ENCODE measurements at places on chromosomes 12 and 14. TPM values are rescaled to one million over a fixed set of nuclear protein-coding genes. Genes with fewer than 3 reads are reported as not detected.
A peak's percentile ranks its signal among the peaks of the same experiment; 100 is the strongest.

DNA sequence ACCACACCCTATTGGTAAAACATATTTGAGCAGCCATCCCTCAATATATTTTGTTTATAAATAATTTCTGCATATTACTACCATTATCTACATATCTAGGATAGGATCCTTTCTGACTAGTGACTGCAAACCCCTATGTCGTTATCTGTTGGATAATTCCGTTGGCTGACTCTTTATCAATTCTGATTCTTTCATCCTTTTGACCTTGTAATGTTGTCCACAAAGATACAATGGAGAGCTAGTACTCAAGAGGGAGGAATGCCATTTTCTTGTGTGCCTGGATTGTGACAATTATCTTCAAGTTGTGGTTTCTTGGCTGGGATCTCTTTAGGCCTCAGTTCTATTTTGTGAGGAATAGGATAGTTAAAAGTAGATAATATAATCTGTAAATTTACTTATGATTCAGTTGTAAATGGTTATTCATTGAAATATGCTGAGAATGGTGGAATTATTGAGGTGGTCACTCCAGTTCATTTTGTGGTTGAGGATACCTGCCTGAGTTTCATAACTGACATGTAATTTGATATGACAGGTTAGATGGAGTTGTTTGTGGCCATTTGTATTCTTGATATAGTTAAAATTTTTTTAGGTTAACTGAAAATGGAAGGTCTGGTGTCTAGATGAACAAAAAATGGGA is 10.1 kb downstream of the CHST11 start:
- no peak for DNase-seq
- H3K27me3 ChIP-seq: no peaks in the 10 kb centered on the region
- peaks cover 17% of the 10 kb centered on the region for H3K36me3 ChIP-seq
- no peak overlapping the region for H3K27ac ChIP-seq
- peaks cover 34% of the 10 kb centered on the region for H3K4me1 ChIP-seq

GRCh38 chr12:27524494-27524835 is 459 bp downstream of the PPFIBP1 start:
- peak overlapping the region; percentile 71 for H3K27ac ChIP-seq
- H3K36me3 ChIP-seq: no peaks in the 10 kb centered on the region
- DNase-seq: no peak
- no peaks in the 10 kb centered on the region for H3K27me3 ChIP-seq

- DNase-seq: no peak
- H3K4me1 ChIP-seq: peaks cover 15% of the 10 kb centered on the region
Observed at GRCh38 chr12:67750513-67751183, 102.1 kb downstream of the DYRK2 start.

GRCh38 chr12:132124766-132125425 is 19.2 kb downstream of the DDX51 start:
- DNase-seq: no peak
- peaks cover 26% of the 10 kb centered on the region for H3K36me3 ChIP-seq
- no peaks in the 10 kb centered on the region for H3K27me3 ChIP-seq
- no peak overlapping the region for H3K27ac ChIP-seq

GRCh38 chr12:3132636-3133404 is 55.6 kb downstream of the TSPAN9 start:
- no peak for DNase-seq
- no peaks in the 10 kb centered on the region for H3K36me3 ChIP-seq
- no peak overlapping the region for H3K4me3 ChIP-seq
- H3K27ac ChIP-seq: no peak overlapping the region
- no peaks in the 10 kb centered on the region for H3K27me3 ChIP-seq

DNA sequence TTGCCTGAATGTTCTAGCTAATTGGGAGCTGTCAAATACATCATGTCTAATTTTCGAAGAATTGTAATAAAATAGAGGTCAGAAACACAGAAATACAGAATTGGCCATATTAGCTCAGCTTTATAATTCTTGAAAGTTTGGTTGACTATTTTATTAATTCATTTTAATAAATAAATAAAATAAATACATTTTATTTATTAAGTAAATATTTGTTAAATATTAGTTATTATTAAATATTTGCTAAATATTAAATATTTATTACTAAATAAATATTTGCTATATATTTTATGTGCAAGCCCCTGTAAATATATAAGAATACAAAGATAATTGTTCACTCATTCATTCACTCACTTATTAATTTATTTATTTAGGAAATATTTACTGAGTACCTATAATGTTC is 231.3 kb downstream of the SSPN start:
- no peak for DNase-seq
- no peaks in the 10 kb centered on the region for H3K36me3 ChIP-seq
- no peaks in the 10 kb centered on the region for H3K27me3 ChIP-seq
- H3K4me1 ChIP-seq: peaks cover 5% of the 10 kb centered on the region
- no peak overlapping the region for H3K4me3 ChIP-seq

DNA sequence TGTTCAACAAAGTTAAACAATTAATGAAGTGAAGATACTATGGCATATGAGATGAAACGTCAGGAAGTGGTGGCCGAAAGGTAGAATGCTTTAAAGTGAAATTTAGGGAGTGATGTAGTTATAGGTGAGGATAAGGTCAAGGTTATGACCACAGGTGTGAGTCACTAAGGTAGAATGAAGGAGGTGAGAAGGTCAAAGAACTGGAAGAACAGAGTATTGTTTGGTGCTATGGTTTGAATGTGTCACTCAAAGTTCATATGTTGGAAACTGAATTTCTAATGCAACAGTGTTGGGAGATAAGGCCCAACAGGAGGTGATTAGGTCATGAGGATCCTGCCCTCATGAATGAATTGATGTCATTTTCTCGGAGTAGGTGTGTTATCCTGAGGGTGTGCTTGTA is 293.6 kb downstream of the NELL2 start:
- no peaks in the 10 kb centered on the region for H3K4me1 ChIP-seq
- H3K4me3 ChIP-seq: no peak overlapping the region
- no peak overlapping the region for H3K27ac ChIP-seq

DNA sequence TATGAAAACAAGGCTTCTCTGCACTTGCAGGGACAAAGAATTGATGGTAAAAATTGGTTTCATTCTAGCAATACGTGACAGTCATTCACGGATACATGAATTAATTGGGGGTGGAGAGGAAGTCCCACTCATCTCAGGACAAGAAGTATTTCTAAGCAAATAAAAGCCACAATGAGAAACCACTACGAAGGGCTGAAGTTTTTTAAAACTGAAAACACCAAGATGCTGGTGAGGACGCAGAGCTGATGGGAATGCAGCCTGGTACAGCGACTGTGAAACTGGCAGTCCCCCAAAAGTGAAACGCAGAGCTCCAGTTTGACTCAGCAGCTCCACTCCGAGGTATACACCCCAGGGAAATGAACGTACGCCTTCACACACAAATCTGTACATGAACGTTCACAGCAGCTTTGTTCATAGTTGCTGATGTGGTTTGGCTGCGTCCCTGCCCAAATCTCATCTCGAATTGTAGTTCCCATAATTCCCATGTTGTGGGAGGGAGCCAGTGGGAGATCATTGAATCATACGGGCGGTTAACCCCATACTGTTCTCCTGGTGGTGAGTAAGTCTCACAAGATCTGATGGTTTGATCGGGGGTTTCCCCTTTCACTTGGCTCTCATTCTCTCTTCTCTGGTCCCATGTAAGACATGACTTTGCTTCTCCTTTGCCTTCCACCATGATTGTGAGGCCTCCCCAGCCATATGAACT is 89.0 kb downstream of the SCARB1 start:
- H3K27ac ChIP-seq: no peak overlapping the region
- H3K27me3 ChIP-seq: no peaks in the 10 kb centered on the region
- no peak for DNase-seq
- H3K36me3 ChIP-seq: no peaks in the 10 kb centered on the region

- H3K36me3 ChIP-seq: no peaks in the 10 kb centered on the region
- DNase-seq: no peak
- H3K4me1 ChIP-seq: no peaks in the 10 kb centered on the region
- no peak overlapping the region for H3K27ac ChIP-seq
- H3K4me3 ChIP-seq: no peak overlapping the region
- no peaks in the 10 kb centered on the region for H3K27me3 ChIP-seq
Observed at GRCh38 chr12:132766380-132767085, 4.9 kb upstream of the ANKLE2 start.

DNA sequence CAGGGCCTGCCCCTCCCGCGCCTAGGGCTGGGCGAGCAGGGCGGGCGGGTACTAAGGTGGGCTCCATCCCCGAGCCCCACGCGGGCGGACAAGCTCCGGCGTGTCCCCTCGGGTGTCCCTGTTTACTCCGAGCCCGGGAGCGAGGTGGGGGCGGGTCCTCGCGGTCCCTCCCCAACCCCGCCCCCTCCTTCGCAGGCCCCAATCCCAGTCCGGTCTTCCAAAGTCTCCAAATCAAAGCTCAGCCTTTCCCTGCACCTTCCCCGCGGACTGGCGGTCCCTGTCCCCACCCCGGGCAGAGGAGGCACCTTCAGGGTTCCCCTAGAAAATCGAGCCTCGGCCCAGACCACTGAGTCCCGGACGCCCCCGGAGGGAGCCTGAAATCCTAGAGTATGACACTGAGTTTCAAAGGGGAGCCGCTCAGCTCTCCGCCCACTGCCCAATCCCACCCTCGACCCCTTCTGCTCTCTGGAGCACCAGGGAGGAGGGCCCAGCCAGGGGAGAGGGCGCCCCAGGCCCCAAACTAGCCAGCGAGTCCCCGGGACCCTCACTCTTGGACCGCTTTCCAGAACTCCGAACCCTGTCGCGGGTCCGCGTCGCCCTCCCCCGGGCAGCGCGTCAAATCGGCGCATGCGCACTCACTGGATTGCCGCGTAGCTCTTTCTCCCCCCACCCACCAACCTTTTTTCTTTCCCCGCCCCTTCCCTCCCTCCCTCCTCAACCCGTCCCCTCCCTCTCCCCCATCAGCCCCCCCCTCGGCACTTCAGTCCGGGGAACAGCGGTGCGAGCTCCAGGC is at the start of gene LRP1:
Gene LRP1, plus strand, starts transcription at position 758 of the 793 bp plus-strand sequence. CDS start 482 bp downstream, outside the sequence.
- peaks cover 8% of the 10 kb centered on the region for H3K4me1 ChIP-seq
- no peaks in the 10 kb centered on the region for H3K27me3 ChIP-seq
- H3K27ac ChIP-seq: peak within 1 kb of the TSS; percentile 44
- H3K36me3 ChIP-seq: no peaks in the 10 kb centered on the region
- DNase-seq: peak; percentile 68
- H3K4me3 ChIP-seq: peak within 1 kb of the TSS; percentile 97

- no peak overlapping the region for H3K4me3 ChIP-seq
- no peak overlapping the region for H3K27ac ChIP-seq
- no peak for DNase-seq
- H3K36me3 ChIP-seq: no peaks in the 10 kb centered on the region
- H3K27me3 ChIP-seq: no peaks in the 10 kb centered on the region
Observed at GRCh38 chr14:79510659-79511058, 700.6 kb downstream of the DIO2 start.

DNA sequence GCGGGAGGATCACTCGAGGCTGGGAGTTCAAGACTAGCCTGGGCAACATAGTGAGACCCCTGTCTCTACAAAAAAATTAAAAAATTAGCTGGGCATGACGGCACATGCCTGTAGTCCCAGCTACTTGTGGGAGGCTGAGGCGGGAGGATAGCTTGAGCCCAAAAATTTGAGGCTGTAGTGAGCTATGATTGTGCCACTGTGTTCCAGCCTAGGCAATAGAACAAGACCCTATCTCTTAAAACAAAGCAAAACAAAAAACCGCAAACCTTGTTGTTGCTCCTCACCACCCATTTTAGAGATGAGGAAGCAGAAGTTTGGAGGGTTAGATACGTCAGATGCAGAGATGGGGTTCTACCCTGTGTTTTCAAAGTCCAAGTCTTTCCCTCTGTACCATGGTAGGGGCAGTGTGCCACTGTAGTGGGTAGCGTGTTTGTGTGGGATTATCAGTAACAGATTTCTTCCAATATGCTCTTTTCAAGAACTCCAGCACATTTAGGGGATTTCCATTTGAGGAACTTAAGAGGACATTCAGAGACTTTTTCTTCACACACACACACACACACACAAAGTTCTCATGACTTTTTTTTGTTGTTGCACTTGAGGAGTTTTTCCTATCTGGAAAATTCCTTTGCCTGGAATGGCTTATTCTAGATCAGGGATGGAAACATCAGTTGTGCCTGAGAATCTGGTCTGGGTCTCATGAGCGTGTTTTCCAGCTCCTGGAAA is 186.5 kb downstream of the CHST11 start:
- H3K27ac ChIP-seq: no peak overlapping the region
- H3K27me3 ChIP-seq: no peaks in the 10 kb centered on the region
- H3K4me1 ChIP-seq: no peaks in the 10 kb centered on the region
- no peak for DNase-seq

DNA sequence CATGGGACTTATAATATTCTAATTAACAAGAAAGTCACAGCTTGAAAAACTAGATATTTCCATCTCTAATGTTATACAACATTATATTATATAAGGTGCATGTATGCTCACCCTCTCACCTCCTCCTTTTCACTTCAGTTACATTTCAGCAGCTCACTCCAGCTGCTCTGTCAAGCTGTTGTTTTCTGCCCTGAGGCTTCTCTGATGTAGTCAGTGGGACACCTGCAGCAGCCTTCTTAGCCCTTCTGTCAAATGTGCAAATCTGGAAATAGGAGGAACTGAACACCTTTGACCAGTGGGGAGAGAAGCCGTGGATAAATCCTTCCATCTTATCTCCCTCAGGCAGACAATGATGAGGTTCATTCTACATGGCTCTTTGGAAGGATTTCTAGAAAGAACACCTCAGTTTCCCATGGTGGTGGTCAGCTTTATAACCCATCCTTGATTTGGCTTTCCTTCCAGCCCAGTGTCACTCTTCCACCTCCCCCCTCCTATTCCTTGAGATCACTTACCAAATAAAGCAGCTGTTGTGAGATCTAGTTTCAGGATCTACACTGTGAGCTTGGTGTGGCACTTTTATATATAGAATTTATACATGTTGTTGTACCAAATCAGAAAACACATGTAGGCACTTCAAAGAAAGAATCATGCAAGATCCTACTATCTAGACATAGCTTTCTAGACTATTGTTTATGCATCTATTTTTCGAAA is 79.6 kb upstream of the STK38L start:
- peaks cover 9% of the 10 kb centered on the region for H3K4me1 ChIP-seq
- no peak overlapping the region for H3K27ac ChIP-seq
- H3K4me3 ChIP-seq: no peak overlapping the region
- DNase-seq: no peak
- H3K27me3 ChIP-seq: no peaks in the 10 kb centered on the region

GRCh38 chr12:13340149-13340548 is 143.6 kb downstream of the EMP1 start:
- peak overlapping the region; percentile 93 for H3K27ac ChIP-seq
- H3K4me1 ChIP-seq: peaks cover 19% of the 10 kb centered on the region
- no peak for DNase-seq
- H3K4me3 ChIP-seq: no peak overlapping the region

GRCh38 chr14:93676416-93676958 is 111.8 kb downstream of the PRIMA1 start:
- H3K4me3 ChIP-seq: no peak overlapping the region
- H3K4me1 ChIP-seq: no peaks in the 10 kb centered on the region
- no peak for DNase-seq
- H3K27ac ChIP-seq: no peak overlapping the region
- H3K27me3 ChIP-seq: peaks cover 19% of the 10 kb centered on the region

The DAD1 gene
- 155 TPM for total RNA-seq

The MGAT4C gene
- not detected for total RNA-seq

The VRTN gene
- total RNA-seq: not detected

The KRT77 gene
- total RNA-seq: not detected

The ITPR2 gene
- 26.0 TPM for total RNA-seq

The PRIMA1 gene
- total RNA-seq: not detected

The FGF23 gene
- not detected for total RNA-seq

The GPR84 gene
- not detected for total RNA-seq
